ENCODE measurements at places on chromosomes 3 and 15. TPM values are rescaled to one million over a fixed set of nuclear protein-coding genes. Genes with fewer than 3 reads are reported as not detected.

CDHR4 gene
- not detected for total RNA-seq

RETNLB gene
- not detected for total RNA-seq

COL6A5 gene
- total RNA-seq, result not detected

EIF5A2 gene
- 3.1 TPM for total RNA-seq

SLCO2A1 gene
- total RNA-seq, result 46.7 TPM

TP63 gene
- total RNA-seq, result 67.5 TPM

ST3GAL6 gene
- 10.6 TPM for total RNA-seq

PAQR5 gene
- total RNA-seq, result 1.2 TPM

ADGRG7 gene
- not detected for total RNA-seq

UBAP1L gene
- 8.5 TPM for total RNA-seq

ITIH4 gene
- total RNA-seq, result 5.5 TPM

SLC24A5 gene
- not detected for total RNA-seq

AP3B2 gene
- total RNA-seq, result 9.3 TPM

RTP1 gene
- not detected for total RNA-seq

ZBTB47 gene
- total RNA-seq, result 22.1 TPM

- H3K27me3 ChIP-seq, result no peaks in the 10 kb centered on the region
- no peak overlapping the region for H3K4me3 ChIP-seq
- peak; percentile 27 for DNase-seq
- H3K4me1 ChIP-seq, result no peaks in the 10 kb centered on the region
Measured at GRCh38 chr3:134600685-134601463, 49.9 kb downstream of the KY start.

DNA sequence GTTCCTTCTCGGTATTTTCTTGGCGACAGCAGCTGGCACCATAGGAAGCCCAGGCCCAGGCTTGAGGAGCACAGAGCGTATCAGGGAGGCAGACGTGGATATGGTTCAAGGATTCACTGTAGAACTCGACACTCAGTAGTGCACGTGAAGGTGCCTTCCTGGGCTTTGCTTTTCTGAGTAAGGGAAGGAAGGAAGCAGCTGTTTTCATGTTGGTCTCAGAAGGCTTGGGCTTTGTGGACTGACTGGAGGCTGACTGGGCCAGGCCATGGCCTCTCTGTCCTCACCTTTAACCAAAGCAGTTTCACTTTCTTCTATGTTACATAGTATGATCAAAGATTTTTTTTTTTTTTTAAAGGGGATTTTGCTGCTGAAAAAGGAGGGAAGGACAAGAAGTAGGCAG lies 6.9 kb upstream of the GHRL start:
- no peak overlapping the region for H3K27ac ChIP-seq
- no peaks in the 10 kb centered on the region for H3K27me3 ChIP-seq
- H3K4me1 ChIP-seq, result no peaks in the 10 kb centered on the region

DNA sequence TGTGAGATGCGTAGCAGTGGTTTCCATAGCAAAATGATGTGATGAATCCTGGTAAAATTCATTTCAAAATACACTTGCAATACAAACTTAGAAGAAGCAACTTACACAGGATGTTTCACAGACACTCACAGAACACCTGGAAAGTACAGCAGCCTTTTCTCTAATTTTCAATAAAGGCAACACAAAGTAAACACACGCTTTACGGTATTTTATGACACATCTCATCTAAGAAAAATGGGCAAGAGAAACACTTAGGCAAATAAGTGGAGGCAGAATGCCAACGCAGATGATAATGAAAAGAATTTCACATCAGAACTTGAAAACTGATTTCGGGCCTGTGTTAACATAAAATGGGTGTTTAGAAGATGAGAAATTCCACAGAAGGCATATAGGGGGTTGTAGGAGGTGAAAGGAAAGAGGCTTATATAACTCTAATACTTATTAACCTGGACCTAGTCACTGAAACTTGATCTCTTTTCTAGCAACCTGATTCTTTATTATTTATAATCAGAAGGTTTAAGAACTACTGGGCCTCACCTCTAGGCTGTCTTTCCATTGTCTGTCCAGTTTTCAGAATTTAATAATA lies 25.6 kb upstream of the MAP3K13 start:
- H3K27ac ChIP-seq, result no peak overlapping the region
- no peak overlapping the region for H3K4me3 ChIP-seq
- H3K36me3 ChIP-seq, result no peaks in the 10 kb centered on the region
- DNase-seq, result no peak

GRCh38 chr3:150439657-150440056 lies 31.6 kb downstream of the TSC22D2 start:
- H3K27me3 ChIP-seq, result no peaks in the 10 kb centered on the region
- no peak overlapping the region for H3K4me3 ChIP-seq
- H3K4me1 ChIP-seq, result no peaks in the 10 kb centered on the region
- H3K27ac ChIP-seq, result no peak overlapping the region
- DNase-seq, result no peak

- DNase-seq, result no peak
Measured at GRCh38 chr15:33722005-33722672, 246.2 kb upstream of the CHRM5 start.

DNA sequence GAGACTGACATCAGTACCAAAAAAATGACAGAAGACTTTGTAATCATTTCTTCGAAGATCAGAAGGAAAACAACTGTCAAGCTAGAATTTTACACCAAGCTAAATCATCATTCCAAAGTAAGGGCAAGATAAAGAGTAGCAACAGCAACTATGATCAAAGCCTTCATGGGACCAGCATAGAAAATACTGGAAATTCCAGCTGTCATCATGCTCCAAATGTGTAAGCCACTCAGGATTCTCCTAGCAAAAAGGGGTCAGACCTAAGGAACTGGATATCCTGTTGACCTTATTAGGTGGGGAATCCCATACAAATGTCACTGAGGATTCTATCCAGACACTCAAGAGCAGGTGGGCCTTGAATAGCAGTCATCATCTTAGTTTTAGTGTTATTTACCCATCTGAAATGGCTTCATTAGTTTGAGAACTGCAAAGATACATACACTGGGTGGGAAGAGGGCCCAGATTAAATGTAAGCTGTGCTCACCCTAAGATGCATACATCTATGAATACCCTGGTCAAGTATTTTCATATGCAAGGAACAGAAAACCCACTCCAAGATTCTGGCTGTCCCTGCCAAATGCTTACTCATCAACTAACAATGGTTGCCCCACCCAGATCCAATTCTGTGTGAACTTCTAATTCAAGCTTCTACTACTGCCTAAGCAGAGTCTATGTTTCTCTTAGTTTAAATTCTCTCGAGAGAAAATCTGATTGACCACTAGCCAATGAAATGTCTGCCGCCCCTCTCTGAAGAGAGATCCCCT lies 33.5 kb downstream of the CLDN18 start:
- no peaks in the 10 kb centered on the region for H3K36me3 ChIP-seq
- no peaks in the 10 kb centered on the region for H3K27me3 ChIP-seq
- no peak for DNase-seq
- H3K27ac ChIP-seq, result no peak overlapping the region
- H3K4me1 ChIP-seq, result no peaks in the 10 kb centered on the region

DNA sequence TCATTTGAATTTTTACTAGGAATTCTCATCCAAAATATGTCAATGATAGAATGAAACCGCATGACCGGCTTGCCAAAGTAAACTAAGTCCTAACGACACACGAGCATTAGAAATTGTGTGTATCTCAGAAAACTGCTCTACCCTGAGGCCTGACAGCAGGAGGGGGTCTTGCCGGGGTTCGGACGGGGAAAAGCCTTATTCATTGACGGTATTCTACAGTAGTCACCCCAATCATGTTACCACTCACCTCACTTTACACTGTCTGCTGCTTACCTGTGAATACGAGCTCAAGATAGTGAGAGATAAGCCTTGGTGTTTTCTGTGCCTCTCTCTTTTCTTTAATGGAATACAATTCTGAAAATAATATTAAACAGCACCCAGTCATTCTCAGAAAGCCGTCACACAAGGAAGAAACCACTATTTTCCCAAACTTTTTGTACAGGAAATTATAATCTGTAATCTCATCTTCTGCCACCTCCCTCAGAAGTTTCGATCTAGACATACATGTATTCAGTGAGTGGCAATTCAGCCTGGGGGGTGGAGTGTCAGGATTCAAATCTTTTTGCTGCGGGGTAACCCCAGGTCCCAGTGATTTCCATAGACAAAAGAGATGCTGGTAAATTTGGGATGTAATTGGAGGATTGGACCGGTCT lies 492 bp upstream of the FAM43A start:
- H3K27me3 ChIP-seq, result no peaks in the 10 kb centered on the region
- H3K36me3 ChIP-seq, result no peaks in the 10 kb centered on the region
- H3K4me3 ChIP-seq, result peak overlapping the region; percentile 78
- H3K4me1 ChIP-seq, result peaks cover 3% of the 10 kb centered on the region
- no peak for DNase-seq
- peak overlapping the region; percentile 70 for H3K27ac ChIP-seq

- no peak overlapping the region for H3K27ac ChIP-seq
- no peaks in the 10 kb centered on the region for H3K4me1 ChIP-seq
Measured at GRCh38 chr3:7950890-7951289, 550.7 kb upstream of the LMCD1 start.

DNA sequence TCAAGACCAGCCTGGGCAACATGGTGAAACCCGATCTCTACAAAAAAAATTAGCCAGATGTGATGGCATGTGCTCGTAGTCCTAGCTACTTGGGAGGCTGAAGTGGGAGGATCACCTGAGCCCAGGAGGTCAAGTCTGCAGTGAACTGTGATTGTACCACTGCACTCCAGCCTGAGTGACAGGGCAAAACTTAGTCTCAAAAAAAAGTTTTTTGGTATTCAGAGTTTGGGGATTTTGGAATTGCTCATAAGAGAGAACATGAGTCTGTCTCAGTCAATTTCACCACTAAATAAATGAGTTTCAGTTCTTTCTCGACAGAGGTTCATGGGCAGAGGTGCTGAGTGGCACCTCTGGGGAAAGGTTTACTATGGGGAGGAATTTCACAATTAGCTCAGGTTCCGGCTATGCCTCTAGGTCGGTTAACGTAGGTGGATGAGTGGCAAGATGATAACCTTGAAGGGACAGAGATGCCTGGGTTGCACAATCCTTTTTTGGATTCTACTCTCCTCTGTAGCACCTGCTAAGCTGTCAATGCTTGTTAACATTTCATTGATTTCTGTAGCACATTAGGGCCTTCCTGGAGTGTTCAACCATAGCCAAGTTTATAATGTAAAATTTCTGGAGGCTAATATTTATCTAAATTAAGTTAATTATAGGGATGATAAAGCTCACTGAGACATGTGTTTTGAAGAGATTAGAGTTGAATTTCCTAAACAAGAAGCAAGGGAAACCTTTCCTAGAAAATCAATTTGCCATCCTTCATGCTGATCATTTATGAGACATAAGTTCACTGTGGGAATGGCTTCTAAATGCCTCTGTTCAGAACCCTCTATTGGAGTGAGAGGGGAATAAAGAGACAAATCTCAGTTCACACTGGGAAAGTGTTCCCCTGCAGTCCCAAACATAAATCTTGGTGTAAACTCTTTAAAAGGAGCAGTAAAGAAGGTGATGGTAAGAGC lies 37.4 kb upstream of the DCP1A start:
- no peak overlapping the region for H3K27ac ChIP-seq
- DNase-seq, result no peak
- H3K27me3 ChIP-seq, result no peaks in the 10 kb centered on the region
- no peak overlapping the region for H3K4me3 ChIP-seq
- H3K4me1 ChIP-seq, result no peaks in the 10 kb centered on the region

DNA sequence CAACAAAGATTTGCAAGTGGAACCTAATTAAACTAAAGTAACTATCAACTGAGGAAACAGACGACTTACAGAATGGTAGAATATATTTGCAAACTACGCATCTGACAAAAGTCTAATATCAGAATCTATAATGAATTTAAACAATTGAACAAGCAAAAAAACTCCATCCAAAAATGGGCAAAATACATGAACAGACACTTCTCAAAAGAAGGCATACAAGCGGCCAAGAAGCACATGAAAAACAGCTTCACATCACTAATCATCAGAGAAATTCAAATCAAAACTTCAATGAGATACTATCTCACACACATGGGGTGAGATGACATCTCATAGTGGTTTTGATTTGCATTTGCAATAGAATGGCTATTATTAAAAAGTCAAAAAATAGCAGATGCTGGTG lies 128.6 kb downstream of the POLR2M start:
- H3K27me3 ChIP-seq, result no peaks in the 10 kb centered on the region
- no peak for DNase-seq

- H3K27ac ChIP-seq, result no peak overlapping the region
- H3K4me1 ChIP-seq, result no peaks in the 10 kb centered on the region
- no peak for DNase-seq
- no peak overlapping the region for H3K4me3 ChIP-seq
- H3K27me3 ChIP-seq, result no peaks in the 10 kb centered on the region
- no peaks in the 10 kb centered on the region for H3K36me3 ChIP-seq
Measured at GRCh38 chr3:194731506-194732073, 45.9 kb downstream of the FAM43A start.

DNA sequence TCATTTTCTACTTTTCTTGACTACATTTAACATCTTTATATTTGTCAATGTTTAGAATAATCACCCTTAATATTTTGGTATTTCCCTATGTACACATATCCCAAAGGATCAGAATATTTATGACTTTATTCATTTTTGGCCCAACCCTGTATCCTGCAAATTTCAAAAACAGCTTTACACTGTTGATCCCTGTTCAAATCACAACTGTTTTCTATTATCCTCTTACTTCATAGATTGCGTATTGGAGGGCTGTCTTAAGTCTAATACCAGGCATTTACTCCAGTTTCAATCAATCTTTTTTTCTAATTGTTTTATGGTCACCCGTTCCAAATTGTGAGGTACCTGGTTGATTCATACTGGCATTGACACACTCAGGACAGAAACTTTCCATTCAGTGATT lies 107.9 kb downstream of the RPL22L1 start:
- no peak overlapping the region for H3K27ac ChIP-seq
- H3K27me3 ChIP-seq, result no peaks in the 10 kb centered on the region
- no peaks in the 10 kb centered on the region for H3K4me1 ChIP-seq
- H3K4me3 ChIP-seq, result no peak overlapping the region

- no peaks in the 10 kb centered on the region for H3K4me1 ChIP-seq
- no peaks in the 10 kb centered on the region for H3K27me3 ChIP-seq
- no peak for DNase-seq
- no peak overlapping the region for H3K27ac ChIP-seq
- H3K4me3 ChIP-seq, result no peak overlapping the region
- H3K36me3 ChIP-seq, result no peaks in the 10 kb centered on the region
Measured at GRCh38 chr3:55543181-55543614, 56.1 kb upstream of the WNT5A start.

Data from prostate gland (tissue), 2 donors.